ENCODE measurements at places on chromosomes 12 and 14.

DNA sequence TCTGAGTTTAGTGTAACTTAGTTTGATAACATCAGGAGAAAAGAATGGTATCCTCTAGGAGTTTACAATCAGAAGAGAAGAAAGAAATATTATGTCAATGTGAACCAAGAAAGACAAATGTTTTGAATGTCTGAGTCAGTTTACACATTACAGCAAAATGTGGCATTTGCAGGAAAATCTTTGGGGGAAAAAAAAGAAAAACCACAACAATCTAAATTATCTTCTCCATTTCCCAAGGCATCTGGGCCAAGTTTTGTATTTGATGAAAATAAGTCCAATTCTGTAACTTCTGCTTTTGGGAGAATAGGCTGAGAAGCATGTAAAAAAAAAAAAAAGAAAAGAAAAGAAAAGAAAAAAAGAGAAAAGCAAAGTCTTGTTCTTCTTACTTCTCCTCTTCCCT, 58.8 kb upstream of the FLRT2 start:
- no peak for DNase-seq

GRCh38 chr14:38074081-38074480, 133.6 kb upstream of the SSTR1 start:
- DNase-seq: no peak

GRCh38 chr12:57039016-57039798, 10.7 kb downstream of the MYO1A start:
- no peak for DNase-seq

DNA sequence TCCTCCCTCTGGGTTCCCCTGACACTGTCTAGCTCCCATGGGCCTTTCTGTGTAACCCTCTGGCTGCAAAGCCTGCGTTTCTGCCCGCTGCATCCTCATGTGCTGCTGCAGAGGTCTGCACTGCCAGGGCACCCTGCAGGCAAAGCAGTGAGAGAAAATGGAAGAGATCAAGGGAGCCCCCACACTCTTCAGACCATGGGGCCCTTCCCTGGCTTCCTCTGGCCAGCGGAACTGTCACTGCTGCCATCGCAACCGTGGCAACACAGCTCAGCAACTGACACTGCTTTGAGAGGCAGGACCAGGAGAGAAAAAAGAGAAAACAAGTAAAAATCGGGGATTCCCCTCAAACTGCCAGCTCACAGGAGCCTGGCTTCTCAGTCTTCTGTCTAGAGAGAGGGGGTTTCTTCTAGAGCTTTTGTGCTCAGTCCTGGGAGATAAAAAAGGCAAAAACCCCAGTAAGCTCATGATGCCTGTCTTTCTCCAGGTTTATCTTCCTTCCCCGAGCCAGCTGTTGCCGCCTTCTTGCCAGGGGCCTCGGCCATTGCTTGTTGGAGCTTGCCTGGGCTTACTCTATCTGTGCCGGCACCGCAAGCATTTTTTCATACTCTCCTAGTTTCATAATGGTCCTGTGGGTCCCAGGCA, 38.9 kb downstream of the C14orf132 start:
- DNase-seq: no peak

- DNase-seq: no peak
Measured at GRCh38 chr12:92717202-92717601, 14.4 kb downstream of the PLEKHG7 start.

DNA sequence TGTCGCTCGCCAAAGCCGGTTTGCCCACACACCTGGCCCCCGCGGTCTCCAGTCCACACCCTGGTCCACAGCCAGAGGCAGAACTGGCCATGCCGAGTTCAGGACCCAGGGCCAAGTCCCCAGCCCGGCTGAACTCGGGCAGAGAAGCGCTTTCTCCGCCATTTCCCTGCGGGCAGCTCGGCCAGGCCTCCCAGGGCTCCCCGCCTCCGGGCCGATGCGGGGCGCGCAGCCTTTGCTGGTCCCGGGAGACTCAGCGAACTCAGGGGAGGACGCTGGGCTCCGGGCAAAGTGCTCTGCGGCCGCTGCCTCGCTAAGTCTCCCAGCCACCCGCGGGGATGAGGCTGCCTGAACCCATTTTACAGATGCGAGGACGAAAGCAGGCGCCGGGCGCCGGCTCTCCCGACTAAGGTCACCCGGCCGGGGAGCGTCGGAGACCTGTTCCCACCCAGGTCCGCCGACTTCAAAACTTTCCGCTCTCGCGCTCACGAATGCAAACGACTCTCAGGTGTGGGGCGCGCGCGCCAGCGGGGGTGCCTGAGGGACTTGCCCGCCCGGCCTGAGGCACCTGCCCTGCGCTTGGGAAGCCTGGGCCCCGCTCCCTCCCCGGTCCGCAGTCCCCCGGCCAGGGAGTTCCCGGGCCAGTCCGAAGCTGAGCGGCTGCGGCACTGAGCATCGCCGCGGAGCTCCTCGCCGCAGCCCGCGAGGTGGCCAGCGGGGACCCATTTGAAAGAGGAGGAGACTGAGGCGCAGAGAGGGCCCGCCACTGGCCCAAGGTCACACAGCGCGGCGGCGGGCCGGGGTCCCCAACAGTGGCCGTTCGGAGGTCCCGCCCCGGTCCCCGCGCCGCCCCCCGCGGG, 627 bp downstream of the TESC start:
- no peak for DNase-seq

GRCh38 chr12:110906985-110907384, 13.4 kb downstream of the MYL2 start:
- DNase-seq: no peak

DNA sequence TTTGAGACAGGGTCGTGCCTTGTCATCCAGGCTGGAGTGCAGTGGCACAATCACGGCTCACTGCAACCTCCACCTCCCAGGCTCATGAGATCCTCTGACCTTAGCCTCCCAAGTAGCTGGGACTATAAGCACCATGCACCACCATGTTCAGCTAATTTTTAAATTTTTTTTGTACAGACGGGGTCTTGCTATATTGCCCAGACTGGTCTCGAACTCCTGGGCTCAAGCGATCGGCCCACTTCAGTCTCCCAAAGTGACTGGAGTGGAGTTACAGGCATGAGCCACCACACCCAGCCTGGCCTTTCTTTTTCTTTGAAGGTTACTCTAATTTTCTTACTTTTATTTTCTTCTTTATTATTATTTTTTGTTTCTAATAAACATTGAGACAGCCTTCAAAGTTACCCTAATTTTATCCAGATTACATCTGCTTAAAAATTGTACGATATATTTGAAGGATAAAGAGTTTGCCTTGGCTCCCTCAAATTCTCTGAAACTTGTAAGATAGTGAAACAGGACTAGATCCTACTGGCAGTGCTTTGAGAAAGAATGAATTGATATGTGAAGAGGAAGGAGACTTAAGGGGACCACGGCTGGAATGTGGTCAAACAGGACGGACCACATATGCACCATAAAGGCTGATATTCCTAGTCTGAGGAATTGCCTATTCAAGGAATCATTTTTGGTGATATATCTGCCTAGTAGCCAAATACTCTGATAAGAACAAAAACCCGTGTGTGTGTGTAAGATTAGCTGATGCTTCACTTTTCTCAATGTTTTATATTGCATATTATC, 14.1 kb upstream of the SINHCAF start:
- DNase-seq: no peak

DNA sequence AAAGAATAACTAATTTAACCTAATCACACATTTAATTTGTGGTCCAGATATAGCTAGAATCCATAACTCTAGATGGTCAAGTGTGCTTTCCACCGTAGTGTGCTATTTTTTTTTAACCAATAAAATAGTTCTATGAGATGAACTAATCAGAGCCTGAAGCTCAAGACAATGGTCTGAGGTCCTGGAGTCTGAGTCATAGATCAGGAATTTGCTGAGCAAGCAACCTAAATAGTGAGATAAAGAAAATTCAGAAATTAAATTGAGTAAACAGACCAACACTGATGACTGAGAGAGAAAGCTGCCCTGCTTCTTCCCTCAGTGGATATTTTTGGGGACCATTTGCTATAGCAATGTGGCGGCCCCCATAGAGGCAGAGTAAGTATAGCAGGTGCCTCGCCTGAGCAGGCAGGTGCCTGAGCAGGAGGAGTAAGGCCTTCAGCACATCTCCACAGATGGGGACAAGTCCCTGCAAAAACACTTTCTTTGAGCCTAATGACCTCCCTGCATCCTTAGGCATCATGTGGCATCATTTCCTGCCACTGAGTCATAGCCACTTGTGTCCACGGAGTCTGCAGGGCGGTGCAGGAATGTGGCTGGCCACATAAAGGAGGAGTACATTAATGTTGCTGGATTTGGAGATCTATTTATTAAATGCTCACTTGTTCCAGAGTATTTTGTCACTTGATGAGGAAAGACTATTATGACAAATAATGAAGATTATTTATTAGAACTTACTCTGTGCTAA, 13.9 kb upstream of the CLEC4E start:
- no peak for DNase-seq

DNA sequence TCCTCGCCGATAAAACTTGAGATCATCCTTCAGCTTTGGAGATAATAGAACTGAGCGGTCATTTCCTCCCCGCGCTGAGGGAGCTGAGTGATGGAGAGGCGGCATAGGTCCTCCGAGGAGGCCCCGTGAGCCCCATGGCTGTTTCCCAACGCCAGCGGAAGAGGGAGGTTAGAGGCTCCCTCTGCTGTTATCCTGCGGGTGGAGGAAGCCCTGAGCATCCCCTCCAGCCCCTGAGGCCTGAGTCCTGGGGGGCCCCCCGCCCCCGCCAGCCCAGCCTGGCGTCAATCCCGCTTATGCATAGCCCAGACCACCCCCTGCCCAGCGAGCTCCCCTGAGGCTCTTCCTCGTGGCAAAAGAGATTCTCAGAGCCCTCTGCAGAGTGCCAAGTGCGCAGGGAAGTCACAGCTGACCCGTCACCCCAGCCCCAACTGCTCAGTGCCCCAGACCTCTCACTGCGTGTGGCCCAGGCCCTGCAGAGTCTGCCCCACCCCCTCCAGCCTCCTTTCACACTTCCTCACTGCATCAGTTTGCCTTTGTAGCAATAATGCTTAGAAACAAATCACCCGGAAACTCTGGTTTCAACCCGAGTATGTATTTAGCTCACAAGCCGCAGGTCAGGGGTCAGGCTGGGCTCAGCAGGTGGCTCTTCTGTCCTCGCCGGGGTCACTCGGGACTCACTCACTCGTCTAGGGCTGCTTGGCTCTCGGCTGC, 44.7 kb upstream of the GALNT9 start:
- no peak for DNase-seq

DNA sequence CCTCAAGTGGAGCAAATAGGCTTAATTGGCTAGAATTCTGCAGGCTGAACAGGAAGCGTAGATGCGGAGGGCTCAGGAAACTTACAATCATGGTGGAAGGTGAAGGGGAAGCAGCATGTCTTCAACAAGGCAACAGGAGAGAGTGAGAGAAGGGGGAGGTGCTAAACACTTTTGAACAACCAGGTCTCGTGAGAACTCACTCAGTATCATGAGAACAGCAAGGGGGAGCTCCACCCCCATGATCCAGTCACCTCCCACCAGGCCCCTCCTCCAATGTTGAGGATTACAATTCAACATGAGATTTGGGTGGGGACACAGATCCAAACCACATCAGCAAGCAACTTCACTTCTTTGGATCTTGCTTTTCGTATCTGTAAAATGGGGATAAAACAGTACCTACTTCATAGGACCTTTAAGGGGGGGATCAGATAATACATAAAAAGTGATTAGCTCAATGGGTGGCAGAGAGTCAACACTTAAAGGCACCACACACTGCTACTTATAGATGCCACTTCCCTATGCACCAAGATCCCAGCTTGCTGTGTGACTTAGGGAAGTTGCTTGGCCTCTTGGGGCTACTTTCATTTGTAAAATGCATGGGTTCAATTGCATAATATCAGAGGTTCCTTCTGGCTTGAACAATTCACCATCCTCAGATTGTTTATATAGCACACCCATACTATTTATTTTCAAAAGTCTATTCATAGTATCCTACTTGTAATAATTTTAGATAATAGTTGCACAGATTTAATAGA, 184.8 kb upstream of the RPH3A start:
- no peak for DNase-seq

GRCh38 chr12:57811028-57811755, 7.3 kb downstream of the AVIL start:
- DNase-seq: no peak

DNA sequence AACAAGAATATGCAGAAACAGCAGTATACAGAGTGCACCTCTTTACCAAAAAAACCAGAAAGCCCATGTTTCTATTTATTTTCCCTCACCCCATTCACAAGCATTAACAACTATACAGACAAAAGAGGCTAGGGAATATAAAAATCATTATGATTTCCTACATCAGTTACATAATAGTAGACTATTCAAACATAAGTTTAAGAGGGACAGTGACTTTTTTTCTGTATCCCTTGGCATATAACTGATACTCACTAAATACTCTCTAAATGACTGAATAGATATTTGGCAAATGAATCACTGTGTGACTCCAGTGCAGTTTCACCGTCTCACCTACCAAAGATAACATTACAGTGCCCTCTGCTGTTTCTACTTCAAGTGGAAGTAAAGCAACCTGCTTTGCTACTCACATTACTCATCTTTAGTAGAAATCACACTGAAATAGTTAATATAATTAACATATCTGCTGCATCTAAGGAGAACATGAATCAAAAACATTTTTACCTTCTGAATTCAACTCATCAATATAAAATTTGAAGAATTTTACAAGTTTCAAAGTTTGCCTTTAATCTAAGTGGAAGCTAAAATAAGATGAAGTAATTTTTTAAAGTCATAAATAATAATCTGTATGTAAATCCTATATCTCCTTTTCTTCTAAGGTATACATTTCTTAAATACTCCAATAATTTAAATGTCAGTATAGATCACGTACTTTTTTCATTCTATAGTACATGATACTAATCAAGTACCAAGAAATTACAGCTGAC, 103.8 kb downstream of the OSBPL8 start:
- DNase-seq: no peak

GRCh38 chr14:72418806-72419205, 475.1 kb downstream of the DPF3 start:
- no peak for DNase-seq

- DNase-seq: no peak
Measured at GRCh38 chr14:33488582-33488981, 462.3 kb downstream of the EGLN3 start.

DNA sequence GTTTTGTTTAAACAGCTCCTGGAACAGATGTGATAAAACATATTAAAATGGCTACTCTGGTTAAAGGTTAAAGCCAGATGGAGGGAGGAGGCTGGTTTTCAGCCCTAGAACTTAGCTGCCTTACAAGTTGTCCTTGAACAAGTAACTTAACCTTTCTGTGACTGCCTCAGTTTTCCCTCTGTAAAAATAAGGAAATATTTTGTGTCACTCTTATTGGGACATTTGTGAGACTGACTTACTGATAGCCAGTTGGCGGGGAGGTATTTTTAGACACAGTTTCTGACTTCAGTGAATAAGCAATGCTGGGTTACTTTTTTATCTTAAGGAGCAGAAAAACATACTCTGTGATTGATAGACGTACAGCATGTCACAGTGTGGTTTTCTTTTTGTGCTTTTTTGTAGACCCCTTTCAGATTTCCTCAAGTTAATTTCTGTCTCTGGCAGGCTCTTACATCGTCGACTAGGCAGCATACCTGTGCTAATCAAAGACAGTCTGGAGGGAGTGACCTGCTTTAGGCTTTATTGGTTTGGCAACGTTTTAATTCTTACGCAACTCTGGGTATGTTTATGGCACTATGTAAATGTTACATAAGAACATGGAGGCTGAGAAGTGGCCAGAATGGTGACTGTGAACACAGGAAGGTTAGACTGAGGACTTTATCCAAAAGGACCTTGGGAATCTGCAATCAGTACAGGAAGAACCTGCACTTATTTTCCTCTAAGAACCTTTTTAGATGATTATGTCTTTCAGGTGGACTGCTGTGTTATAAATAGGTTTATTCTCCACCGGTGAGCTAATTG, 3.3 kb downstream of the ACVR1B start:
- DNase-seq: no peak

Measured in vagina (tissue), 2 donors.